ENCODE measurements at places on chromosomes 12 and 14.
A peak's percentile ranks its signal among the peaks of the same experiment; 100 is the strongest.

GRCh38 chr14:92459950-92460421 is 53.6 kb upstream of the RIN3 start:
- no peak for DNase-seq

DNA sequence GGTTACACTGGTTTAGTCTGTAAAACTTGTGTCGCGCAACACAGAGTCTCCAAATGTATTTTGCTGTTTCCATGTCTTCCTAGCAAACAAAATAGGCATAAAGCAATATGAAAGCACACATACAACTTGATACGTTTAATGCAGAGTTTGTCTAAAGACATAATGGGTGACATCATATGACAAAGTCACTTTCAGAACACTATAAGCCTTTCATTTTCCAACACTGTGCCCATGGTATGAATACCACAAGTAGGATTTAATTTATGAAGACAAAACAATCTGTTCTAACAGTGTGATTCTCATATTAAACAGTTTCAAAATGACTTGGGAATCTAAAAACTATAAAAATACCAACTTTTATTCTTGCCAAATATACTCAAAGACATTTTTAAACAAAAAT is 58.4 kb downstream of the PTPN21 start:
- DNase-seq: no peak

GRCh38 chr12:51793201-51793600 is 55.3 kb downstream of the FIGNL2 start:
- no peak for DNase-seq

DNA sequence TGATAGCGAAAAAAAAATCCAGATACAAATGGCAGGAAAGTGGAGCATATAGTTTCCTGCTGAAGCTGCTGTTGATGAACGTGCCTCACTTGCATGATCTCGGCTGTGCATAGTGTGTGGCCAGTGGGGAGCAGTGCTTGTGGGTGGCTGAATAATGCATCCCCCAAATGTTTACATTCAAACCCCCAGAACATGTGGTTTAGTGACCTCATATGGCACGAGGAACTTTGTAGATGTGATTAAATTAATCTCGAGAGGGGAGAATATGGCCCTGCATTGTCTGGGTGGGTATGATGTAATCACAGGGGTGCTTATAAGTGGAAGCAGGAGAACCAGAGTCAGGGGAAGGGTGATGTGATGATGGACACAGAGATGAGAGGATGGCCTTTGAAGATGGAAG is 425.0 kb downstream of the TMEM121 start:
- no peak for DNase-seq

- no peak for DNase-seq
Observed at GRCh38 chr12:6643569-6644256, 3.5 kb downstream of the ACRBP start.

GRCh38 chr14:24576771-24577170 is 721 bp upstream of the CTSG start:
- no peak for DNase-seq

GRCh38 chr12:93668919-93669418 is 8.2 kb upstream of the CRADD start:
- DNase-seq: no peak

DNA sequence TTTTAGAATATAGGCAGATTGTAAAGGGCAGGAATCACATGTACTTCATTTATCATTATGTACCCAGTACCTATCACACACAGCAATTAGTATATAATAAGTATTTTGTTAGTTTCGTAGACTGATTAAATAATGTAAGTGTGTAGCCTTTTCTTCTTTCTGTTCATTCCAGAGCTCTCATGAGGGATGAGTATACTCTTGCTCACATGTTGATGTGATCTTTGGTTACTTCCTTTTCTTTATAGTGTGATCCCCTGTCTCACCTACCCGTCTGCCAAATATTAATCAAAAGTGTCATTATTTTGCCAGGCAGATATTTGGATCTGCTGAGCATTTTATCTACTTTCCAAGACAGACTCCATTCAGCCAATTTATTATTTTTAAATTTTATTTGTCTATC is 156.1 kb downstream of the PCNX1 start:
- DNase-seq: no peak

DNA sequence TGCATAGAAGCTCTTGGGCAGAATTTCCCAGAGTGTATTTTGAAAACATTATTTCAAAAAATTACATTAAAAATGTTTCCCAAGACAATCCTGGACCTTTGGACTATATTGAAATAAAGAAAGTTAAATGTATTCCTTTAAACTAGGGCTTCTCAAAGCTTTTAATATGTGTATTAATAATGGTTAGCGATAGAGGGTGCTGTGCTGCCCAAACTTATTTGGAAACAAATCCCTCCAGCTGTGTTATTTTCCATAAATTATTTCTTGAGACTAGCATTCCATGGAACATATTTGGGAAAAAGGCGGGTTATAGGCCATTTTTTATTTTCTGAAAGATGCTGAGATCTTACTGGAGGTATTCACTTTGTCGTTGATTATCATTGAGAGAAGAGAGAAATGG is 397.8 kb upstream of the MIS18BP1 start:
- no peak for DNase-seq

DNA sequence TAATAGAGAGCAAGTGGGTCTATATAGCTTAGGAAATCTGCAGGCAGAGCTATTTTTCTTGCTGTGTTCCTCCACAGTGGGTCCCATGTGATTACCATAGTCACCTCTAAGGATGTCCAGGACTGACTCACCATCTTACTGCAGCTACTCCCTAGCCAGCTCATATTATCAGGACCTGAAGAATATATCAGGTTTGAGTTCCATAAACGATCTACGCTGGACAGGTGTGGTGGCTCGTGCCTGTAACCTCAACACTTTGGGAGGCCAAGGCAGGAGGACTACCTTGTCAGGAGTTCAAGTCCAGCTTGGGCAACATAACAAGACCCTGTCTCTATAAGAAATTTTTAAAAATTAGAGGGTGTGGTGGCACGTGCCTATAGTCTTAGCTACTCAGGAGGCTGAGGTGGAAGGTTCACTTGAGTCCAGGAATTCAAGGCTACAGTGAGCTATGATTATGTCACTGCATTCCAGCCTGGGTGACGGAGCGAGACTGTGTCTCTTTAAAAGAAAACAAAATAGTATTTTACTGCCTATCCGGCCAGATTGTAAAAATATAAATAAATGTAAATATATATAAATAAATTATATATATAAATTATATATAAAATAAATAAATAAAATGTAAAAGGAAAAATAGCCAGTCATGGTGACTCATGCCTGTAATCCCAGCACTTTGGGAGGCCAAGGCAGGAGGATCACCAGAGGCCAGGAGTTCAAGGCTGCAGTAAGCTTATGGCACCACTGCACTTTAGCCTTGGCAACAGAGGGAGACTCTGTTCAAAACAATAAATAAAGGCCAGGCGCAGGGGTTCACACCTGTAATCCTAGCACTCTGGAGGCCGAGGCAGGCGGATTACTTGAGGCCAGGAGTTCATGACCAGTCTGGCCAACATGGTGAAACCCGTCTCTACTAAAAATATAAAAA is 6.9 kb upstream of the SPRYD4 start:
- DNase-seq: no peak

- peak; percentile 52 for DNase-seq
Observed at GRCh38 chr14:88351966-88352691, 29.1 kb upstream of the KCNK10 start.

- no peak for DNase-seq
Observed at GRCh38 chr12:116603546-116604177, 44.5 kb downstream of the MAP1LC3B2 start.

- DNase-seq: no peak
Observed at GRCh38 chr12:39752482-39753137, 133.0 kb upstream of the ABCD2 start.

GRCh38 chr12:112309797-112310196 is 72.4 kb downstream of the HECTD4 start:
- no peak for DNase-seq

GRCh38 chr12:93109551-93110203 is 180.6 kb upstream of the EEA1 start:
- no peak for DNase-seq

DNA sequence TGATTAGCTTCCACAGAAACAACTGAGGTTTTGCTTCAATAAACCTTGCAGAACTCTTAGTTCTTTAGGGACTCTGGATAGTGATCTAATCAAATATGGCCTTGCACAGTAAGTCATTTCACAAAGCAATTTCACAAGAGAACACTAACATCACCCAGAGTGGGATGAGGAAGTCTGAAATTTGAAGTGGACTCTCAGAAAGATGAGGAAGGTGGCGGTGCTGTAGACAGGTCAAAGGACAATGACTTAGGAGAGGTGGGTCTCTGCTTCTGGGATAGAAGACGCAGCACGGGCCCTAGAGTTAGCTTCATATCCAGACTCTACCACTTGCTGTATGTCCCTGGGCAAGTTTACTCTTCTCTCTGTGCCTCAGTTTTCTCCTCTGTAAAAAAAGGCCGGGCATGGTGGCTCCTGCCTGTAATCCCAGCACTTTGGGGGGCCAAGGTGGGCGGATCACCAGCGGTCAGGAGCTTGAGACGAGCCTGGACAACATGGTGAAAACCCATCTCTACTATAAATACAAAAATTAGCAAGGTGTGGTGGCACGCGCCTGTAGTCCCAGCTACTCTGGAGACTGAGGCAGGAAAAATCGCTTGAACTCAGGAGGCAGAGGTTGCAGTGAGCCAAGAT is 18.9 kb downstream of the FOS start:
- no peak for DNase-seq

- no peak for DNase-seq
Observed at GRCh38 chr14:98269533-98269932, 1002.5 kb downstream of the BCL11B start.

DNA sequence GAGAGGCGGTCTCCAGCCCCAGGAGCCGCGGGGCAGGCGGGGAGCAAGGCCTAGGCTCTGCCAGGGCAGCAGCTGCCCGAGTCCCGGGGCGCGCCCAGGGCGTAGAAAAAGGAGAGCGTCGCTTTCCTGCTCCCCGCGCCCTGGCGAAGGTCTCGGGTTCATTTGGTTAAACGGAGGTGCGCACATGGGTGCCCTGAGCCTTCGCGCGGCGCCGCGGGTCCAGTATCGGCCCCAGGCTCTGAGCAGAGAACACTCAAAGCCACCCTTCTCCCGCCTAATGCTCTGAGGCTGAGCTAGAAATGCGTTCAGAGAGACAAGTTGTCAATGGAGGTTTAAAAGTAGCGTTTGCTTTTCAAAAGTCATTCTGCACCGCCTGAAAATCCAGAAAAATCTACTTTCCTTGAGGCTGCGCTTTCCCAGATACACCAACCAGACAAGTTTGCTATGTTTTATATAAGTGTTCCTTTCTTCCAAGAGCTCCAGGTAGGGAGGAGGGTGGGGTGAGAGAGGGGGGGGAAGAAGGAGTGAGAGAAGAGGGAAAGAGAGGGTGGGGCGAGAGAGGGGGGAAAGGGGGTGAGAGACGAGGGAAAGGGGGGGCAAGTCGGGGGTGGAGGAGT is 1.5 kb downstream of the TMEM132C start:
- peak; percentile 6 for DNase-seq

DNA sequence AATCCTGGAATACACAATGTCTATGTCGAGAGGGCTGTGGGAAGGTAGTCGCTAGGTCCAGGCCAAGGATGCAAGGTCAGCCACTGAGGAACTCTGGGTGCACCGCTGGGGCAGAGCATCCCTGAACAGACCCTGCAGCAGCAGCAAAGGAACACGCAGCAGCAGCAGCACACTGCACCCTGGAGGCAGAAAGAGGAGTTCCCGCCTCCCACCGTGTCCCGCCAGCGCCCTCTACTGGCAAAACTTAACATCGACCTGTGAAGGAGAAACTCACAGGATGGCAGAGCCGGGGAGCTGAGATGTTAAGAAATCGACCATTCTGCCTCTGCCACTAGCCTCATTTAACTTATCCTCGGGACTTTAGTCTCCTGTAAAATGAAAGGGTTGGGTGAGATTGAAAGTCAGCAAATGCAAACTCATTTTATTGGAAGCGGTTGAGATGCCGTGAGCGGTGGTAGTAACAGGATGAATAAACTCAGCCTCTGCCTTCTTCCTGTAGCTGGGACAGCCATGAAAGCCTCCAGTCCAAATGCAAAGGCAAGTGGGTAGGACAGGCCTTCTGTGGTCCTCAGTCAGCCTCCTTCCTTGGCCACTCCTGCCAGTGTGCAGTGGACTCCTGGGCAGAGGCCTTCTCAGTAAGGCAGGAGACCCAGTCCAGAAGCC is 45.6 kb downstream of the STAB2 start:
- peak; percentile 22 for DNase-seq

- DNase-seq: no peak
Observed at GRCh38 chr12:120264904-120265472, 542 bp downstream of the PXN start.

- no peak for DNase-seq
Observed at GRCh38 chr14:74610199-74610865, 1.7 kb downstream of the LTBP2 start.

DNA sequence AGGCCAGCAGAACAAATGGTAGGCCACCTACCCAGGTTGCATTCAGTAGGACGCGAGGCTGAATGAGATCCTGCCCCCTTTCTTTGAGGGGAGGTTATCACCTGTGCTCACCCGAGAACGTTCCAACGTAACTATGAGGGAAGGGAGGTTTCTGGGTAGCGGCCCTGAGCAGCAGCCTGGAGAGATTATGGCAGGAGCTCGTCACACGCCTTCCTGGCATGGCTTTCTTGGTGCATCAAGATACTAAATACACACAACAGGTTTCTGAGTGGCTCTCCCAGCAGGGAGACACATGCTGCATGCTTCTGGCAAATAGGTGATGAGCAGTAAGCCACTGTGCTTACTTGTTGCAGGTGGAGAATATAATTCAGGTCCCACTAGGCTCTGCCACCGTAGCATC is 147.7 kb downstream of the CALM1 start:
- no peak for DNase-seq

DNA sequence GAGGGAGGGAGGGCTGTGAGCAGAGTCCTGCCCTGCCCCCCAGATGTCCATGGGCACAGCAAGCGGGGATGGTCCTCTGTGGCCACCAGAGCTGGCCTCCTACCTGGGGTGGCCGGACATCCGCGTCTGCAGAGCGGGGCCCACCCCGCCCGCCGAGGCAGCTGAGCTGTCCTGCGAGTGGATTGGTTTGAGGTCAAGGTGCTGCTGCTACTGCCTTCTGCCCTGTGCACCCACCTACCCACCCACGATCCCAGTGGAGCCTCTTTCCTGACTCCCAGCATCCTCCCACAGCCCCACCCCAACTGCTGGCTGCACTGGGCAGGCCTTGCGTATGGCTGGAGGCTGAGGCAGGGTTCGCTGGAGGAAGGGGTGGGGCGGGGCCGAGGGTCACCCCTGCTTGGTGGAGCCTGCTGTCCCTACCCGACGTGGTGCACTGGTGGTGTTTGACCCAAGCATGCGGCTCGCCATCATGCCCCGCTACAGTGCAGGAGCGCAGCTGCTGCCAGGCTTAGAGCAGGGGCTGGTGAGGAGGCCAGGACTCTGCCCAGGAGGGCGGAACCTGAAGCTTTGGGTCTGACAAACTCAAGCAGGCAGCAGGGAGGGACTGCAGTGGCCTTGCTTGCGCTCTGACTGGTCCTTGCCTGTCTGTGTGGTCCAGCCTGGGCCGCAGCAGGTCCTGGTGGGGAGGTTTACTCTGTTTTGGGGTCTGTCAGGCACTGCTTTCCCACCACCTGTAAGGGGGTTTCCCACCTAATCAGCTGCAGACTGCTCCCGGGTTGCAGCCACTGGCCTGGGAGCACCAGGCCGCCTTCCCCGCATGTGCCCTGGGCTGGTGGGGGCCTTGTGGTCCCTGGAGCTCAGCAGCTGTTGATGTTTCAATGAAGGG is 23.7 kb downstream of the CEP170B start:
- DNase-seq: no peak
